B cell (primary cell): ENCODE measurements at places on chromosomes 6 and 20.

GRCh38 chr6:100116411-100117194 lies 122.6 kb upstream of the MCHR2 start:
- DNase-seq: peak; percentile 31

DNA sequence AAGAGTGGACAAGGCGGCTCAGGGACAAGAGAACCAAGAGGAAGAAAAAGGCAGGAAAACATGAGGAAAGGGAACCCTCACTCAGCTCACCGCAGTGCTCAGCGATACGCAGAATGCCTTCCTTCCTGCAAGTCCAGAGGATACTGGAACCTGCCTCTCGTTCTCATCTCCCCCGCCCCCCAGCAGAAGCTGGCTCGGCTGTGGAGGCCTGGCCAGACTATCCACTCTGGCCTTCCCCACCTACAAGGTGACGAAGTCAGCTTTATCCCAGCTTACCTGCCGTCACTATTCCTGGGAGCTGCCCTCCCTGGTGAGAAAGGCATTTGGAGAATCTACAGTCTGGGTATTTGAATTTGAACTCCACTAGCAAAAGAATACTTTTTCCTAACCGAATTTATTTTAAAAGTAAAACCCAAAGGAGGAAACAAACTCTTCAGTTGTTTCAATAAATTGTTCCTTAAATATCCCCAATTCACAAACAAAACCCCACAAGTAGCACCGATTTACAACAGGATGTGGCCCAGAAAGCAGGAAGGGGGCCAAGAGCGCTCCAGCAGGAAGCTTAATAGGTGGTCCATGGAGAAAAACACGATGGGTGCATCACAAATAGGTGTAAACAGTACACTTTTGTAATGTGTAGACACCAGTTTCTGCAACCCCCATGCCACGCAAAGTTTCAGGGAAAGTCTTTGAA lies 2.1 kb upstream of the DIDO1 start:
- DNase-seq: peak; percentile 31

- peak; percentile 51 for DNase-seq
These were observed 684 bp downstream of the ZNFX1 start for GRCh38 chr20:49276961-49277785.

DNA sequence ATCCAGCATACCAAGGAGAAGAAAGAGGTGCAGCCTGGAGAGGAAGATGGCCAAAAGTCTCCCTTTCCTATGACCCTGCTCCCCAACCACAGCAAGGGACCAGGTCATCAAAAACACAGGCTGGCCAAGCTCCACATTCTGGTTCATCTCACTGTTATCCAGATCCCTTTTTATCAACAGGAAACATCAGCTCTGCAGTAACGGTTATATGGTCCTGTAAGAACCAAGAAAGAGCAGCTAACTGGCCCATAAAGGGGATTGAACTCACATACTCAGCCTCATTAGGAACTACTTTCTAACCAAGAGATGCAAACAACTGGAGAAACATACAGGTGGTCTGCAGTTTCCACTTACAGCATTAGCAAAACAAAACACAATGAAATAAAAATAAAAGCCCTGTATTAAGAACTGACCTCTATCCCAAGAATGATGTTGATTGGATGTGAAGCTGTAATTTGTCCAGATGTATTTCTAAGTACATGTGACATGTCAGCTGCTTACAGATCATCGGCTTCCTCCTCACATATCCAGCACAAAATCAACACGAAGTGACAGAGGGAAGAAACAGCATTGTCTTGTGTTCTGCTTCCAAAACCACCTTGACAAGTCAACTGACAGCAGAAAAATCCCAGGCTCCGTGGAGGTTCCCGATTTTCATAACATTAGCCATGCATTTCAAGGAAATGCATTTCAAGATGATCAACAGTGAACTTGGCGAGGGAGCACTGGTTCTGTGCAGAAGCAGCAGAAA lies 557.2 kb upstream of the AGPAT4 start:
- no peak for DNase-seq

GRCh38 chr6:140379919-140380318 lies 1005.5 kb upstream of the CITED2 start:
- DNase-seq: no peak

DNA sequence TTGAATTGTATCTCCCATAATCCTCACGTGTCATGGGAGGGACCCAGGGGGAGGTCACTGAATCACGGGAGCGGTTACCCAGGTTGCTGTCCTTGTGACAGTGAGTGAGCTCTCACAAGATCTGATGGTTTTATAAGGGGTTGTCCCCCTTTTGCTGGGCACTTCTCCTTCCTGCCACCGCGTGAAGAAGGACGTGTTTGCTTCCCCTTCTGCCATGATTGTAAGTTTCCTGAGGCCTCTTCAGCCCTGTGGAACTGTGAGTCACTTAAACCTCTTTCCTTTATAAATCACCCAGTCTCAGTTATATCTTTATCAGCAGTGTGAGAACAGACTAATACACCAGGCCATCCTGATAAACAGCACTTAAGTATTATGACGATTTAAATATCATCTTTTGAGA lies 9.0 kb upstream of the MRGBP start:
- DNase-seq: no peak

- DNase-seq: no peak
These were observed 19.9 kb downstream of the SPTLC3 start for GRCh38 chr20:13028673-13029072.

- no peak for DNase-seq
These were observed 146.9 kb upstream of the AHI1 start for GRCh38 chr6:135644394-135644793.

GRCh38 chr6:158188591-158188990 lies 20.4 kb downstream of the GTF2H5 start:
- no peak for DNase-seq

GRCh38 chr6:35507221-35507620 lies 5.5 kb downstream of the TULP1 start:
- DNase-seq: no peak

DNA sequence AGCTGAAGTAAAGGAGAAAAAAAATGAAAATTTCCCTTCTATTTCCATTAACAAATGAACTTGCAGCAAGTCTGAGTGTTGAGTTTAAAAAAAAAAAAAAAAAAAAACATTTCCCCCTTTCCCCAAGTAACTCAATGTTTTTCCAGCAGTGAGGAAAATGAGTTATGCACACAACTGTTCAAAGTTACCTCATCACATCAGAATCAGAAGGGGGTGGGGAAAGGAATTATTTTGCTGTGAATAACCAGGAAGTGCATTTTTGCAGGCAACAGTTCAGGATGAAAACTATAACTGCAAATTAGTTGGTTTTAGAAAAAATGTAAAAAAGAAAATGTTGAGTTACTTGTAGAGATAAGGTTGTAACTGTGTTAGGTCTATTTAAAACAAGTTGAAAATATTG lies 568.9 kb upstream of the CITED2 start:
- DNase-seq: no peak

DNA sequence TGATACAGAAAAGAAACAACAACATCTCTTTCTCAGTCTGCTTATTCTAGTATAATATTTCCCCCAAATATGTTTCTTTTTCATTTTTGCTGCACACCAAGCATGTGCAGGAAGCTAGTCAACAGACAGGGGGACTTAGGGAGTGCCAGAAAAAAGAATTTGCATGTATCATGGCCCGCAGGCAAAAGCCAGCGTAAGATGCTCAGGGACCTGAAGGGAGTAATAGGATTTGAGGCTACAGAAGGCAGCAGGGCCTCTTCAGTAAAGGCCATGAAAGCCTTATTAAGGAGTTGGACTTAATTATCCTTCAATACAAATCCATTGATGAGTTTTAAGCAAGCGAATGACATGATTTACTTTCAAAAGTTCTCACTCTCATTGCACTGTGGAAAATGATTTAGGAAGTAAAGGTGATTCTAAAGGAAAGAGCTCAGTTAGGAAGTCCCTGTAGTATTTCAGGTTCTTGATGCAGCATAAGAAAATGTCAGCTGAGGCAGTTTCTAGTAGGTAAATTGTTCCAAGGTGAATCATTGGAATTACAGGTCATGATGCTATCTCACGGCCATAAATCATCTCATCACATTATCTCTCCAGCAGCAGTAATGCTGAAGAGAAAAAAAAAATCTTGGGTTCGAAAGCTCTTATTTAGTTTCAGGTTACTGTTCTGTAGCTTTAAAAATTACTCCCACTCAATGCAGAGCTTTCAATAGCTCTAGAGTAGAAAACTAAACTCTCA lies 94.8 kb downstream of the PTCHD4 start:
- DNase-seq: no peak

DNA sequence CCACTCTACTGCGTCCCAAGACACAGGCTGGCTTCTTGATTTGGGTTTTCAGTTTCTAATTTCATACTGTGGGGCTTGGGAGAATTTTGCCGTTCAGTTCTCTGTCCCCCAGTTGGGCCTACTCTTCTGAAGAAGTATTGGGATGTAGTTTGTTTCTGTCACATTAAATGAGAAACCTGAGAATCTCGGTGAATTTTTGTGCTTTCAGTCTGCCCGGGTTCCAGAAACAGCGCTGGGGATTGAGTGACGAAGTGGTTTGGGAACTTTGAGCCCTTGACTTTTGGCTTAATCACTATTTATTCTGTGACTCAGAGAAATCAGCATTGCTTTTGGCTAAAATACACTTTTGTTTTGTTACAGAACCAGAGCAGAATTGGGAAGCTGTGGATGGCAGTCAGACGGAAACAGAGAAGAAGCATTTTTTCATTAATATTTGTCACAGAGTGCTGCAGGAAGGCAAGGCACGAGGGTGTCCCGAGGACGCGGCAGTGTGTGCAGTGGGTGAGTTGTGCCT lies 74.0 kb downstream of the IGF2R start:
- no peak for DNase-seq

DNA sequence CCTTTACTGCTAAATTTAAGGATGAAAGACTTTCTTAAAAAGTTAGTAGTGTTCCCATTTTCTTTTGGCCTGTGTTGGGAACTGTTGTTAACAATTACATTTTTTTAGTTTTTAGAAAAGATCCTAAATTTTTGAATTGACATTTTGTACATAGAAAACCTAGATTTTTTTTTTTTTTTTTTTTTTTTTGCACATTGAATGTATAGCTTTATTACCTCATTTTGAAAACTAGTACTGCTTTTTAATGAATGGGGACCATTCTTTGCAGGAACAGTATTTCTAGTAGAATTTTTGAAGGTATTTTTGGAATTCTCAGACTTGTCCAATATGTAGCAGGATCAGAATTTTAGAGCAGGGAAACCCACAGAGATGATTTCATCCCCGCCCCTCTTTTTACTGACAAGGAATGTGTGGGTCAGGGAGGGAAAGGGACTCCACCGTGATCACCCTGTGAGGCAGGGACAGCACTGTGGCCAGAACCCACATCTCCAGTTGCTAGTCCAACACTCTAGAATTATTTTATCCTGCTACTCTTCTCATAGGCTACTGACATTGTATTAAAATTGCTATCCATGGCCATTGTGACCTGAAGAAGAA lies 154.4 kb upstream of the SUPT3H start:
- DNase-seq: no peak

DNA sequence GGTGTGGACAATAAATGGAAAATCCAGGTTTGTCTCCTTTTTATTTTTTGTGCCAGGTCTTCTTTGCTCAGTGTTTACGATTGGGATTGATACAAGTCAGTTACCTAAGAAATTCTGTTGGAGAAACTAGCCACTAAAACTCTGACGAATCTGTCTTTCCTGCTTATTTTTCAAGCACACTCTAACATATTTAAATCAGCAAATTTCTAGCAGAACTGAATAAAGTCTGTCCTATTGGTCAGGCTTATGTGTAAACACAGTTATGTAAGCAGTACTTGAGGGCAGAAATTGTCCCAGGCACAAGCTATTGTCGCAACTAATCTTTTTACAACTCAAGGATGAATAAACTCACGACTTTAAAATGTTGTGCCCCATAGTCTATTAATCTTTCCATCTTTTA lies 12.1 kb upstream of the EXOC2 start:
- DNase-seq: no peak

DNA sequence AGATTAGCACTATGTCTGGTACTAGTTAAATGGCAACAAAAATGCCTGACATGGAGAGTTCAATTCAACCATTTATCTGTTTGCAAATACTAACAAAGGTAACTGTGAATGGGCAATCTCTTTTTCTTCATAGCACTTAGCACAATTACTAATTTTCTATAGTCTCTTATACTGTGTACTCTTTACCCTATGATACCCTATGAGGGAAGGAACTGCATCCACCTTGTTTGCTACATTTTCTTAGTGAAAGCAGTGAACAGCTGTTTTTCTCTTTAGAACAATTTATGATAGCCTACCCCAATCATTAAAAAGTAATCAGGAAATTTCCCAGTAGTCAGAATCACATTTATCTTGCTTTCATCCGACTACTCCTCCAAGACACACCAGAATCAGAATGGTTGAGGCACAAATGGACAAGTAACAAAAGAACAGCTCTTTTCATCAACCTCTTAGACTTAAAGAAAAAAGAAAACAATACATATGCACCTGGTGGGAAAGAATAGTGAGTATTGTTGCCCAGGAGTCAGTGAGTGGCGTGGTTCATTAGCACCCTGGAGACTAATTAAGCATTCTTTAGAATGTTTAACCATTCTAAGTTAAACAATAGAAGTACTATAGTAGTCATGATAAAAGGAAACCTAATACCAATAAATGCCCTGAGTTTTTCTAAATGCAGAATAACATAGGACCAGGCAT lies 16.7 kb downstream of the ZNF292 start:
- DNase-seq: no peak

DNA sequence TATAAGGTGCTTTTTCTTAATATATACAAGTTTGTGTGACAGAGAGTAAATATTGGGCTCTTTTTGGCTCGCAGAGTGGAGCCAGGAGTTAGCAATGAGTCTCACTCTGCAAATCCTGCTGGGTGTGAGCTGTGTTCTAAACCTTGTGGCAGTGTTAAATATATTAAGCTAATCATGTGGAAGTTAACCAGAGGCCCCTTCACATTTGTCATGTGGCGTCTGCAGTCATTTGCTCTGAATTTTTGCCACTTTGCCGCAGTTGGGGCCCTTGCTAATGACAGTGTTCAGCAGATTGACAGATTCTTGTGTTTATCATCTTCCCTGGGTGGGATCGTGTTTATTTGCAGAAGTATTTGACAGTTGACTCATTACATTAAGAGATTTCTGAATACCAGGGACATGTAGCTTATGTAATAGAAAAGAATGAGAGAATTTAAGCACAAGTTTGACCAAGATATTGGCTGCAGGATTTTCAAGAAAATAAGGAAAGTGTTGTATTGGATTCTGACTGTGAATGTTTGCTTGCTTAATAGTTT lies 37.9 kb downstream of the SPATA2 start:
- no peak for DNase-seq

DNA sequence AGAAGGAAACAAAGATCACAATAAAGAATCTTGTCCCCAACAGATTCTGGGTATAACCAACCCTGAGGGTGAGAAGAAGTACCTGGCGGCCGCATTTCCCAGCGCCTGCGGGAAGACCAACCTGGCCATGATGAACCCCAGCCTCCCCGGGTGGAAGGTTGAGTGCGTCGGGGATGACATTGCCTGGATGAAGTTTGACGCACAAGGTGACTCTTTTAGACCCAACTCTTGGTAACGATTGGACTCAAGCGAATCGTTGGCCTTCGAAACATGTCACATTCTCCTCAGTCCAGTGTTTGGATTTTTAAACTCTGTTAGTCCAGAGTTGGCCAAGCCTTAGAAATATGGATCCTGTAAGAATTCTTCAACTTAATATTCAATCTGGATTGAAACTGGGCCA lies 2.6 kb downstream of the PCK1 start:
- no peak for DNase-seq

- DNase-seq: no peak
These were observed 3.4 kb upstream of the PTK6 start for GRCh38 chr20:63540417-63541186.
